ENCODE measurements at places on chromosomes 16 and 17.
A peak's percentile ranks its signal among the peaks of the same experiment; 100 is the strongest.

DNA sequence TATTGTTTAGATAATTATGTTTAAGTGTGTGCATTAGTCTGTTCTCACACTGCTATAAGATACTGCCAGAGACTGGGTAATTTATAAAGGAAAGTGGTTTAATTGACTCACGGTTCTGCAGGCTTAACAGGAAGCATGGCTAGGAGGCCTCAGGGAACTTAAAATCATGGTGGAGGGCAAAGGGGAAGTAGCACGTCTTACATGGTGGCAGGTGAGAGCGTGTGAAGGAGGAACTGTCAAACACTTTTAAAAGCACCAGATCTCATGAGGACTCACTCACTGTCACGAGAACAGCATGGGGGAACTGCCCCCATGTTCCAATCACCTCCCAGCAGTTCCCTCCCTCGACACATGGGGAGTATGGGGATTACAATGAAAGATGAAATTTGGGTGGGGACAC is 203.5 kb upstream of the GOT2 start:
- no peak for DNase-seq

- no peak for DNase-seq
Observed at GRCh38 chr16:71885261-71885650, 1.3 kb upstream of the ZNF821 start.

GRCh38 chr17:57187391-57187790 is 68.9 kb upstream of the MSI2 start:
- peak; percentile 17 for DNase-seq

- no peak for DNase-seq
Observed at GRCh38 chr16:75792771-75793492, 66.6 kb upstream of the CPHXL start.

DNA sequence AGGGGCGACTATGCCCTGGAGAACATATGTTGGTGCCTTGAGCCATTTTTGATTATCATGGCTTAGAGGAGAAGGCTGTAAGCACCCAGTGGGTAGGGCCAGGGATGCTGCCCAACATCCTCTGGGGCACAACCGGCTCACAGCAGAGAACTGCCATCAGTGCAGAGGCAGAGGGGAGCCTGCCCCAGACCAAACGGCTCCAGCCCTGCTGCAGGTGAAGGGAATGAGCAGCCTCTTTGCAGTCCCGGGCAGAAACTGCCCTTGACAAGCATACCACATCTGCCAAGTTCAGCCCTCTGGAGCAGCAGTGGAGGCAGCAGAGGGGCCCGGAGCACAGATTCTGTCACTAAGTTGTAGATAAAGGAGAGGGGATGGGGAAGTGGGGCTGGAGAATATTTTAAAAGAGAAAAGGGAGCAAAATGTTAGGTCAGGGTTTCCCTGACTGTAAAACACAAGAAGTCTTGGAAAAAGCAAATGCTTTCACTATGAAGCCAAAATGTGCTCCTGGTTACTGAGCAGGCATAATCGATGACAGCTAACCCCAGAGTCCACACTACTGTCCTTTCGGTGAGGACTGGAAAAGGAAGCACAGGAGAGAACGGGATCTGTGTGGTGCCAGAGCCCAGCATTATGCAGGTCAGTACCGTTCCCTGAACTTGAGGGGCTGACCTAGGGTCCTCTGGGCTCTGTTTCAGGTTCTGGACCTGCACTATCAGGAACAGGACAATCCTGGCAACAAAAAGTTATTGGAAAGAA is 72.0 kb downstream of the CREBBP start:
- no peak for DNase-seq

GRCh38 chr17:7838090-7839075 is 4.4 kb downstream of the KDM6B start:
- peak; percentile 80 for DNase-seq

GRCh38 chr16:8742068-8742467 is 55.4 kb downstream of the TMEM186 start:
- no peak for DNase-seq
